ENCODE measurements at places on chromosomes 7 and 10. TPM values are rescaled to one million over a fixed set of nuclear protein-coding genes. Genes with fewer than 3 reads are reported as not detected.

The SCART1 gene
- 0.76 TPM for total RNA-seq

The RPA3 gene
- 49.7 TPM for total RNA-seq

DNA sequence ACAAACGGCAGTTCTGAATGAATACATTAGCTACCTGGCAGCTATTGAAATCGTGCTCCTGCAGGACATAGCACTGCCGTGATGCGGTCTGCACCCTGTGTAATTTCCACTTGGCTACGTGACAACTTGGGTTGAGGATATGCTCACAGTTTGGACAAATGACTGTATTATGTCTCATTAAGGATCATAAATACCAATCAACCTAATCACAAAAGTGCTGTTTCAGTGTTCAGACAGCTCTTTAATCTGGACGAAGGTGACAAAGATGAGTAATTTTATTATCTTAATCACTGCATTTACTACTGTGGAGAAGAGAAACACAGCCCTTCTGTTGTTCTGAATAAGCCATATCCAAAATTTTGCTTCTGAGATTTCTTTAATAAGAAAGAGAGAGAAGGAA lies 210.8 kb upstream of the PFKP start:
- no peak for ATAC-seq

GRCh38 chr10:121661451-121661851 lies 63.2 kb upstream of the FGFR2 start:
- no peak for ATAC-seq

GRCh38 chr10:70838270-70838805 lies 22.6 kb downstream of the SGPL1 start:
- ATAC-seq, result no peak

DNA sequence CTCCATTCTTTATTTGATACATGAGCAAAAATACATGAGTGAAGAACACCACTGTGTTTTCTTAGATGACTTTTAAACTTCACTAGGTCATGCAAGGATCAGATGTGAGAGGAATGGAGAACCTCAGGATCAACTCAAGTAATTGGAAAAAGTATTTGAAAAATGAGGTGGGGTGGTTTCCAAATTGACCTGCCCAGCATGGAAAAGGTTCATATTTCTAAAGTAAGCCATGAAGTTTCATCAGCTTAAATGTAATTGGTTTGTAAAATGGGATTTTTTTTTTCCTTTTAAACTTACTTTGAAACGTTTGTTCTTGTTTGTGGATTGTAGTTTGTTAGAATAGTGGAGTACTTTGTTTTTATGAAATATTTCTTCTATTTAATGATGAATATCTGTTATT lies 134.8 kb downstream of the MLLT10 start:
- no peak for ATAC-seq

Data from motor neuron (in vitro differentiated cells).